Calu3 (cell line): ENCODE measurements at places on chromosomes 6 and 20.

DNA sequence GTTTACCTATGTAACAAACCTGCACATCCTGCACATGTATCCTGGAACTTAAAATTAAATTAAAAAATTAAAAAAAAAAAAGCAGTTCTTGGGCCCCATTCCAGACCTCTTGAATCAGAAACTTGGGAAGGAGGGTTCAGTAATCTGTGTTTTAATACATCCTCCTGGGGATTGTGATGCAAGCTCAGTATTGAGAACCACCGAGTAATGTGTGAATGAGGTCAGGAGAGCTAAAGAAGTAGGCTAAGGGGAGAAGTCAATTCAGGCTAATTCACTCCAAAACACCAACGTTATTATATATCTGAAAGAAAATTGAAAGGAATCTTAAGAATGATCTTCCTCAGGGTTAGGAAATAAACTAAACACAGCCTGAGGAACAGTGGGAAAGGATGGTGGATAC, 120.4 kb downstream of the RNF144B start:
- H3K4me3 ChIP-seq = no peak overlapping the region
- DNase-seq = no peak
- peaks cover 19% of the 10 kb centered on the region for H3K4me1 ChIP-seq
- peaks cover 10% of the 10 kb centered on the region for H3K36me3 ChIP-seq
- H3K27me3 ChIP-seq = no peaks in the 10 kb centered on the region

DNA sequence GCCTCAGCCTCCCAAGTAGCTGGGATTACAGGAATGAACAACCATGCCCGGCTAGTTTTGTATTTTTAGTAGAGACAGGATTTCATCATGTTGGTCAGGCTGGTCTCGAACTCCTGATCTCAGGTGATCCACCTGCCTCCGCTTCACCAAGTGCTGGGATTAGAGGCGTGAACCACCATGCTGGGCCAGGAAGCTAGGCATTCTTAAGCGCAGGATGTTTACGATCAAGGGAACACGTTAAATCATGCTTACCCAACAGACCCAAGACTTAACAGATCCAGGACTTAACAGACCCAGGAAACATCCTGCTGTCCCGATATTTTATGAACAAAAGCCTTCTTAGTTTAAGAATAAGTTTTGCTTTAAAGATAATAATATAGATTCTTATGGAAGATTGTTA, 9.1 kb downstream of the PTGIS start:
- no peak overlapping the region for H3K27ac ChIP-seq
- peaks cover 6% of the 10 kb centered on the region for H3K36me3 ChIP-seq
- H3K4me3 ChIP-seq = no peak overlapping the region
- DNase-seq = no peak

DNA sequence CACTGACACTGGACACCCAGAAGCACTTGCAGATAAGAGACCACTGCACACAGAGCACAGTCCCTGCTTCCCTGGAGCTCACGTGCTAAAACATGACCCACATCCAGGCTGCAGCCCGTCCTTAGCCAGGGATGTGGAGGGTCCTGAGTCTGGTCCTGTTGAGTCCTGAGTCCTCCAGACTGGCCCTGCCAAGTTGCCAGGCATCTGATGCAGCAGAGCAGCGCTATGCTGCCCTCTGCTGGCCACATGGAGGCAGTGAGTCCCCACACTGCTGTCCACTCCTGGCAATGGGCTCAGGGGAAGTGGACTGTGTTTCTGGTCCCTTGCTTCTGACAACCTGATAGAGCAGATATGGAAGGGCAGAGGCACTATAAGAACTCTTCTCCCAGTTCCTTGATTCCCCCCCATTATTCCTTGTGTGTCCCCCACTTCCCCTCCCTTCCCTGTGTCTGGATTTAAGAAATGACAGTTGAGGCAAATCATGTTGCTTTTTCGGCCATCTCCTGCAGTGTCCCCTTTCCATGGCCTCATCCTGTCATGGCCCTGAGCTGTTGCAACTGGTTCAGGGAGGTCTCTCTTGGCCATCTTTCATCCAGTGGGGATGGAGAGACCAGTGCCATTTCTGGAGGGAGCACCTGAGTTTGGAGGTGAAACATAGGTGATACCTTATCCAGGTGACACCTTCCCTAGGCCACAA, 86.0 kb downstream of the DHX35 start:
- peaks cover 30% of the 10 kb centered on the region for H3K27me3 ChIP-seq
- no peak overlapping the region for H3K4me3 ChIP-seq
- no peak overlapping the region for H3K27ac ChIP-seq
- DNase-seq = peak; percentile 86
- H3K4me1 ChIP-seq = no peaks in the 10 kb centered on the region

DNA sequence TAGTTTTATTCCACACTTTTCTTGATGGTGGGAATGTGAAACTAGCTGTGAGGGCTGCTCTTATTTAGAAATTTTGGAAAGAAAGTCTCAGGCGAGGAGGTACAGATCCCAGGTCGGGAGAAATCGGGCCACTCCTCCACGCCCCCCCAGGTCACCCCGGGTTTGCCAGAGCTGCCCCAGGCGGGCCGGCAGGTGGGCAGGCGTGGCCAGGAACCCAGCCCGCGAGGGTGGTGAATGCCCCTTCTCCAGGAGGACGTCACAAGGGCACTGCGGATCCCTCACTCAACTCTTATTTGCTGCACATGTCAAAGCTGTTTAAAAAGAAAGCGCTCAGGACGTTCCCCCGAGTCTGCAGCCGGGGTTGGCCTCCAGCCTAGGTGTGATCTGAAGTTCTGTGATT, 60.5 kb upstream of the SLCO4A1 start:
- no peaks in the 10 kb centered on the region for H3K36me3 ChIP-seq
- H3K27ac ChIP-seq = no peak overlapping the region
- peaks cover 8% of the 10 kb centered on the region for H3K4me1 ChIP-seq

DNA sequence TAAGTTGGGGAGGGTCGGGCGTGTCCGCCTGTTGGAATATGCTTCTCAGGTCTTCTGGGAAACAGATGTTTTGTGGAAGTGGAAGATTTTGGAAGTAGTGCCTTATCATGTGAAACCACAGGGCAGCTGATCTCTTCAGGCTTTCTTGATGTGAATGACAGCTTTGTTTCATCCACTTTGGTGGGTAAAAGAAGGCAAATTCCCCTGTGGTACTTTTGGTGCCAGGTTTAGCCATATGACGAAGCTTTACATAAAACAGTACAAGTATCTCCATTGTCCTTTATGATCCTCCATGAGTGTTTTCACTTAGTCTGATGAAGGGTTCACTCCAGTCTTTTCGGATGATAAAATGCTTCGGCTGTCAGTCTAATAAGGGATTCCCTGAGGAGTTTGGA, 4.6 kb downstream of the IRF4 start:
- no peak overlapping the region for H3K4me3 ChIP-seq
- H3K4me1 ChIP-seq = peaks cover 9% of the 10 kb centered on the region
- H3K27ac ChIP-seq = no peak overlapping the region
- H3K27me3 ChIP-seq = peaks cover 53% of the 10 kb centered on the region

- no peaks in the 10 kb centered on the region for H3K27me3 ChIP-seq
- DNase-seq = no peak
- H3K4me3 ChIP-seq = no peak overlapping the region
- peaks cover 9% of the 10 kb centered on the region for H3K36me3 ChIP-seq
- peaks cover 7% of the 10 kb centered on the region for H3K4me1 ChIP-seq
These were observed 393.7 kb downstream of the UTRN start for GRCh38 chr6:144678844-144679243.

DNA sequence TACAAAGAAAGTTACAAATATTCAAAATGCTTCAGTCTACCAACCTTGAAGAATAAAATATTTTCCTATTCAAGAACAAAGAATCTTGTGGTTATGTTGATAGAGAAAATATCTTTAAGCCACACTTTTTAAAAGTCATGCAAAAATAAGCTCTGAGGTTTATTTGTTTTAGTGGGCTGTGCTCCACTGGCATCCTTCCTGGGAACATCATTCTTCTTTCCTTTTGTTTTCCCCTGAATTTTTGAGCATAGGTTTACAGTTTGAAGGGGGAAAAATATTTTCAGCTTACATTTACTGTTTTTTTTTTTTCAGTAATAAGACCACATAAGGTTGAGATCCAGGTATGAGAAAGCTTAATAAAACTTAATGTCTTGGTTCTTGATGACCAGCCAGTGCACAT, 72.0 kb upstream of the BACH2 start:
- no peaks in the 10 kb centered on the region for H3K27me3 ChIP-seq
- peak overlapping the region; percentile 64 for H3K27ac ChIP-seq
- peak overlapping the region; percentile 22 for H3K4me3 ChIP-seq
- no peaks in the 10 kb centered on the region for H3K36me3 ChIP-seq
- DNase-seq = no peak

- H3K27me3 ChIP-seq = no peaks in the 10 kb centered on the region
- H3K27ac ChIP-seq = no peak overlapping the region
- no peaks in the 10 kb centered on the region for H3K36me3 ChIP-seq
- H3K4me1 ChIP-seq = no peaks in the 10 kb centered on the region
- DNase-seq = no peak
These were observed 43.8 kb downstream of the CEP57L1 start for GRCh38 chr6:109139109-109139508.

- peaks cover 54% of the 10 kb centered on the region for H3K27me3 ChIP-seq
- DNase-seq = no peak
- H3K36me3 ChIP-seq = no peaks in the 10 kb centered on the region
These were observed 14.1 kb upstream of the TRIM26 start for GRCh38 chr6:30227242-30227722.

DNA sequence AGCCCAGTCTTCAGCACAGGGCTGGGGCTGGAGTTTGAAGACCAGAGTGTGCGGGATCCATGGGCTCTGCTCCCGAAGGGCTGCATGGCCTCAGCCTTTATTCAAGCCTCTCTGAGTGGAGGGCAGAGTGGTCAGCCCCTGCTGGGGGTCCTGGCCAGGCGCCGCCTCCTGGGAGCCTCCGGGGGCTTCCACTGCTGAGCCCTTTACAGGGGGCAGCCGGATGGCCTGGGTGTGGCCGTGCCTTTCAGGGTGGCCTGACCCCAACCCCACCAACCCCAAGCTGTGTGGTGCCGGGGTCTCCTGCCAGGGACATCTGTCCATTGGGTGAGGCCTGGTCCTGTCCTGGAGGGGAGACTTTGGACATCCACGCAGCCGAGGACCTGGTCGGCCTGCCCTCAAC, 76.0 kb upstream of the SLCO4A1 start:
- no peak overlapping the region for H3K27ac ChIP-seq
- H3K4me3 ChIP-seq = no peak overlapping the region
- peaks cover 92% of the 10 kb centered on the region for H3K27me3 ChIP-seq
- H3K4me1 ChIP-seq = no peaks in the 10 kb centered on the region

GRCh38 chr6:113859349-113860180, 2.4 kb downstream of the MARCKS start:
- H3K4me1 ChIP-seq = no peaks in the 10 kb centered on the region
- H3K4me3 ChIP-seq = no peak overlapping the region
- no peaks in the 10 kb centered on the region for H3K27me3 ChIP-seq
- peaks cover 18% of the 10 kb centered on the region for H3K36me3 ChIP-seq
- H3K27ac ChIP-seq = no peak overlapping the region

DNA sequence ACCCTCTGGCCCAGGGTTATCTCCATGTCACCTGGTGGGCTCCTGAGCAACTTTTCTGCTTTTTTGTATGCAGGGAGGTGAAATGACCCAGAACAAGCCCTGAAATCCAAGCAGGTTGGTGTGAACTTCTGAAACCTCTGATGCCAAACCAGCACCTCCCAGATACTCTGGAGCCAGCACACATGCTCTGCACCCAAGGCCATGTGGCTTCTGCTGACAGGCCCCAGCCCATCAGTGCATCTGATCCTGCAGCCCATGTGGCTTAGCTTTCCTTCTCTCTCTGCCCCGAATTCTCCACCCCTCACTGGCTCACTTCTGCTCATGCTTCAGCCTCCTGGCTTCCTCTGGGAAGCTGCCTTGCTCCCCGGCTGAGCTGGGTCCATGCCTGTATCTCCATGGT, 59.3 kb upstream of the RPS6KA2 start:
- H3K36me3 ChIP-seq = no peaks in the 10 kb centered on the region
- no peak for DNase-seq
- H3K4me3 ChIP-seq = no peak overlapping the region
- peaks cover 26% of the 10 kb centered on the region for H3K27me3 ChIP-seq
- H3K4me1 ChIP-seq = peaks cover 20% of the 10 kb centered on the region

GRCh38 chr6:37062424-37062823, 57.0 kb downstream of the FGD2 start:
- DNase-seq = no peak
- no peak overlapping the region for H3K4me3 ChIP-seq
- peaks cover 35% of the 10 kb centered on the region for H3K4me1 ChIP-seq
- H3K27ac ChIP-seq = no peak overlapping the region
- H3K36me3 ChIP-seq = no peaks in the 10 kb centered on the region
- no peaks in the 10 kb centered on the region for H3K27me3 ChIP-seq

- H3K36me3 ChIP-seq = peaks cover 20% of the 10 kb centered on the region
- no peaks in the 10 kb centered on the region for H3K27me3 ChIP-seq
- H3K4me1 ChIP-seq = peaks cover 29% of the 10 kb centered on the region
These were observed 68.2 kb downstream of the FAM120B start for GRCh38 chr6:170374571-170375444.

- H3K27ac ChIP-seq = peak overlapping the region; percentile 94
- H3K4me3 ChIP-seq = peak overlapping the region; percentile 85
- H3K27me3 ChIP-seq = no peaks in the 10 kb centered on the region
- H3K36me3 ChIP-seq = peaks cover 61% of the 10 kb centered on the region
- no peak for DNase-seq
- peaks cover 48% of the 10 kb centered on the region for H3K4me1 ChIP-seq
These were observed 1.6 kb downstream of the CCN2 start for GRCh38 chr6:131949620-131949908.

DNA sequence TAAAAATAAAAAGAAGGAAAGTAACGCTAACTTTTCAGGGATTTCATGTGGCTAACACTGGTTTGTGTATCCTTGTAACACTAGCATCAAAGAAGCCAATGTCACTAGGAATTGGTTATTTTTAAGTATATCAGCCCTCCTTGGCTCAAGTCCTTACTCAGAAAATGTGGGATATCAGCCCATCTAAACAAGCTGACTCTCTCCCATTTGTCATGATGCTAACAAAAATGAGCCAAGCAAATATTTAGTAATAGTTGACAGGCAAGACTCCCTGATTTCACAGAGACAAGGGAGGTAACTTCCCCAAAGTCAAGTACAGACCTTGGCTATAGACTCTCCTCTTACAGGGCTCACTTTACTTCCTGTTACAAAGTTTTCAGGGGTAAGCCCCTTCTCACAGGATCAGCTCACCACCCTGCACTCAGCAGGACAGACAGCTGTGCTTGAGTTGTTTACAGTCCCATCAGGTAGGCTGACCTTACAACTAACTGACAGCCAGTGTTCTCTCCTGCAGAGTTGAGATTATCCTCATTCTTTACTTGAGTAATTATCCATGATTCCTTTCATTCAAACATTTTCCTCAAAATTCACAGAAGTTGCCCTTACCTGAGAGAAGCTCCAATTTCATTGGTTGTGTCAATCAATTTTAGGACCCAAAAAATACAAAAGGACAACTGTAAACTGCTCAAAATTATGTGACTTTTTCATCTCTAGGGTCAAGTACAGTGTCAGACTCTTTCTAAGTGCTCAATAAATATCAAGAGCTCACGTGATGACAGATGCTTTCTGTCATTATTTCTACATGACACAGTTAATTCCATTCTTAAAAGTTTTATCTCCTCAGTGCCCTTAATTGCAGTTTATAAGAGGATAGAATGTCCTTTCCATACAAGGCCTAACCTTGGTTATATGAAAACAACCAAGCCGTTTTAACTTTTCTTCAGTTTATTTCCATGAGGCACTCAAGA, 38.1 kb upstream of the BMP5 start:
- DNase-seq = no peak
- H3K27ac ChIP-seq = no peak overlapping the region
- no peaks in the 10 kb centered on the region for H3K4me1 ChIP-seq
- no peaks in the 10 kb centered on the region for H3K36me3 ChIP-seq

GRCh38 chr20:53805895-53806384, 212.3 kb upstream of the ZNF217 start:
- no peaks in the 10 kb centered on the region for H3K27me3 ChIP-seq
- H3K4me1 ChIP-seq = peaks cover 44% of the 10 kb centered on the region
- H3K27ac ChIP-seq = peak overlapping the region; percentile 65
- H3K4me3 ChIP-seq = no peak overlapping the region
